ENCODE measurements at places on chromosomes 1 and 21. TPM values are rescaled to one million over a fixed set of nuclear protein-coding genes. Genes with fewer than 3 reads are reported as not detected.

Gene CYP4A22
- not detected for total RNA-seq

Gene MRPL39
- total RNA-seq: 44.0 TPM

Gene RBBP5
- total RNA-seq: 15.1 TPM

Gene HLX
- total RNA-seq: 6.2 TPM

Gene ROR1
- 6.8 TPM for total RNA-seq

Gene ASCL5
- total RNA-seq: not detected

Gene RBM11
- 1.3 TPM for total RNA-seq

Gene RGS1
- total RNA-seq: 8.0 TPM

Gene GUCA2A
- 195 TPM for total RNA-seq

Gene TNFRSF1B
- 28.1 TPM for total RNA-seq

Gene PRMT6
- total RNA-seq: 19.1 TPM

Gene RHOU
- total RNA-seq: 24.3 TPM

- DNase-seq: no peak
Measured at GRCh38 chr1:244291236-244292201, 160.2 kb downstream of the ADSS2 start.

DNA sequence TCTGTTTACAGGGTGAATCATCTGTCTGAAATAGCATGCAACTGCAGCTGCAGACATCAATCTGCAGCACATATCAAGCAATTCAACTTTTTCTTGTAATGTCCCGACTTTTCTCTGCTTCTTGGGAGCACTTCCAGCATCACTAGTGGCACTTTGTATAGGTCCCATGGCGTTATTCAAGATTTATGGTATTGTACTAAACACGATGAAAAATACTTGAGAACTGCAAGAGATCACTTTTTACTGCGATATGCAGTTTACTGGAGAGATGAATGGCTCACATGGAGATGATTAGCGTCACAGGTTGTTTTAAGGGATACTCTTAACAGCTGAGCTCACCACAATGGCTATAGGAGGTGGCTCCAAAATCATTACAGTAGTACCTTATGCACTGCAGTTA lies 7.2 kb upstream of the SCMH1 start:
- DNase-seq: no peak

GRCh38 chr1:220326578-220326977 lies 54.3 kb upstream of the RAB3GAP2 start:
- DNase-seq: no peak

DNA sequence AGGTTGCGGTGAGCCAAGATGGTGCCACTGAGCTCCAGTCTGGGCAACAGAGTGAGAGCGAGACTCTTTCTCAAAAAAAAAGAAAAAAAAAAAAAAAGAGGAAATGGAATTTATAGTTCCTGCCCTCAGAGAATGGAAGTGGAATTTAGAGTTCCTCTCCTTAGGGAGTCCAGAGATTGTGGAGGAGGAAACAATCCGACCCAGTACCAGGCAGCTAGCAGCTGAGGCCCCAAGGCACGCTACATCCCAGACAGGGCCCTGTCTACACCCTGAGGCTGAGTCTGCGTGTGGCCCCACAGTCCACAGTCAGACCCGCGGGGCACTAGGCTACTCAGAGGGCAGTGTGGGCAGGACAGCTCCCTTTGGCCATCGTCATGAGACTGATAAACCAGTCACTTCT lies 1.9 kb upstream of the MFN2 start:
- DNase-seq: no peak

- DNase-seq: no peak
Measured at GRCh38 chr1:224054611-224055010, 59.3 kb upstream of the FBXO28 start.

GRCh38 chr1:226608699-226609505 lies 60.3 kb downstream of the STUM start:
- peak; percentile 59 for DNase-seq

- no peak for DNase-seq
Measured at GRCh38 chr1:66033781-66034180, 241.1 kb downstream of the PDE4B start.

DNA sequence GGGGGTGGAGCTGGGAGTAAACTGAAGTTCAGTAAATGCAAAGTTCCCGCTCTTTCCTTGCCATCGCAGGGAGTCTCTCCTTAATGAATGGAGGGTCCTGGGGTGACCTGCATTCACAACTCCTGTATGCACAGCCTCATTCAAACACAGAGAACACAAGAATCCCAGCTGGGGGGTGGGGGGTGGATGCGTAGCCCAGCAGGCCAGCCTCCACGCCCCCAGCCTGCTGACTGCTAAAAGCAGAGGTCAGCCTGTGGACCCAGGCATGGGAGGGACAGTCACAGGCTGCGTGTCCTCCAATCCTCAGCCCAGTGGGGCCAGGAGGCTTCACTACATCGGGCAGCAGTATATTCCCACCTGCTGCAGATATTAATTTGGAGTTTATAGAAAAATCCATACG lies 263.1 kb downstream of the GRIK3 start:
- no peak for DNase-seq

DNA sequence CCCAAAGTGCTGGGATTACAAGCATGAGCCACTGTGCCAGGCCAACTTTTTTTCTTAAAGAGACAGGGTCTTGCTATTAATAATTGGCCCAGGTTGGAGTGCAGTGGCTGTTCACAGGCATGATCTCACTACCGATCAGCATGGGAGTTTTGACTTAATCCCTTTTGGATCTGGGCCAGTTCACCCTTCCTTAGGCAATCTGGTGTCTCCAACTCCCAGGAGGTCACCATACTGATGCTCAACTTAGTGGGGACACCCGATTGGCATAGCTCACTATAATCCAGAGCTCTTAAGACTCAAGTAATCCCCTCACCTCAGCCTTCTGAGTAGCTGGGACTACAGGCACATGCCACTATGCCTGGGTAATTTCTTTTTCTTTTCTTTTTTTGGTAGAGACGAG lies 64.2 kb upstream of the SCYL3 start:
- DNase-seq: no peak

- DNase-seq: no peak
Measured at GRCh38 chr1:48600182-48600581, 128.2 kb upstream of the SPATA6 start.

DNA sequence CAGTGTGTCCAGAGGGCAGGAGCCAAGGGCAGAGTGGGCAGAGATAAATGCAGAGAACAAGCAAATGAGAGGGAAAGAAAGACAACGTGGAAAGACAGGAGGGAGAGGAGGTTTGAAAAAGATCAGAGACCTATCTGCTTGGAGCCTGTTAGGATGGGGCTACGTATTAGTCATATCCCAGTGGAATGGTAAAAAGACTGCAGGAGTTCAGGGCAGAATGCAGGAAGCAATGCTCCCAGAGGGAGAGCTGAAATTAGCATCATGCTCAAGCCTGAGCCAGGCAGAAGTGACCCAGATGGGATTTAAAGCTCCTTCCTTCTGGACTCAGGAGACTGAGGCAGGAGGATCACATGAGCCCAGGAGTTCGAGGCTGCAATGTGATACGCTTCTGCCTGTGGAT lies 261.3 kb upstream of the CHRM3 start:
- no peak for DNase-seq

DNA sequence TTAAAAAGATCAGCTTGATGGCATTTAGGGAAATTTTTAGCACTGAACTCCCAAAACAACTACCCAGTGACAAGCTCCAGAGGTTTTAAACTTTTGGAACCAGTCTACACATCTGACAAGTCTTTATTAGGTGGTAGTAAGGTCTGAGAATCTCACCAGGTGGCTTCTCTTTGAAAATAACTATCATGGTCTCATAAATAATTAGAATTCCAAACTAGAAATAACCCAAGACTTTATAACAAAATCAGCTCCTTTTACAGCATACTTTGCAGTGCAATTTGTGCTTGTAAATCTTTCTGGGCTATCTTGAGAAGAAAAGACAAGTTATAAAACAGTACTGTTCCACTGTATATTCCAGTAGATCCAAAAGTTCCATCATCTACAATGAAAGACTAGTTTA lies 108.7 kb downstream of the LTN1 start:
- no peak for DNase-seq

- no peak for DNase-seq
Measured at GRCh38 chr21:44390886-44391285, 37.5 kb downstream of the TRPM2 start.

GRCh38 chr1:119227456-119227855 lies 87.0 kb upstream of the WARS2 start:
- DNase-seq: no peak

GRCh38 chr21:44012474-44013379 lies 618 bp downstream of the TRAPPC10 start:
- DNase-seq: peak; percentile 85

- no peak for DNase-seq
Measured at GRCh38 chr1:5492846-5493245, 499.4 kb downstream of the NPHP4 start.

DNA sequence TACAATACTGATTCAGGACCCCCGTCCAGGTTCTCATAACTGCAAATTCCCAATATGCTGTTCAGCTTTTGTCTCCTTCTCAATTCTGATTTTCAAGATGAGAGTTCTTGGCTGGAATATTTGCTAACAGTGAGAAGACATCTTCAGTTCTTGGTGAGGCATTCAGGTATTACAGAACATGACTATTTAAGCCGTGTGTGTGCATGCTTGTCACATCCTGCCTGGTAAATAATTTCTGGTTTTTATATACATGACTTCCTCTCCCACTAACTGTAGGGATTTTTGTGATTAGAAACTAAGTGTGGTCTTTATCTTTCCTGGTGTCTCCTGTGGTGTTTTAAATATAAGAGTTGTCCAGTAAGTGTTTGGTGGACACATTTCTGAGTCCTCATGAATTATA lies 10.2 kb upstream of the SLC19A2 start:
- no peak for DNase-seq

DNA sequence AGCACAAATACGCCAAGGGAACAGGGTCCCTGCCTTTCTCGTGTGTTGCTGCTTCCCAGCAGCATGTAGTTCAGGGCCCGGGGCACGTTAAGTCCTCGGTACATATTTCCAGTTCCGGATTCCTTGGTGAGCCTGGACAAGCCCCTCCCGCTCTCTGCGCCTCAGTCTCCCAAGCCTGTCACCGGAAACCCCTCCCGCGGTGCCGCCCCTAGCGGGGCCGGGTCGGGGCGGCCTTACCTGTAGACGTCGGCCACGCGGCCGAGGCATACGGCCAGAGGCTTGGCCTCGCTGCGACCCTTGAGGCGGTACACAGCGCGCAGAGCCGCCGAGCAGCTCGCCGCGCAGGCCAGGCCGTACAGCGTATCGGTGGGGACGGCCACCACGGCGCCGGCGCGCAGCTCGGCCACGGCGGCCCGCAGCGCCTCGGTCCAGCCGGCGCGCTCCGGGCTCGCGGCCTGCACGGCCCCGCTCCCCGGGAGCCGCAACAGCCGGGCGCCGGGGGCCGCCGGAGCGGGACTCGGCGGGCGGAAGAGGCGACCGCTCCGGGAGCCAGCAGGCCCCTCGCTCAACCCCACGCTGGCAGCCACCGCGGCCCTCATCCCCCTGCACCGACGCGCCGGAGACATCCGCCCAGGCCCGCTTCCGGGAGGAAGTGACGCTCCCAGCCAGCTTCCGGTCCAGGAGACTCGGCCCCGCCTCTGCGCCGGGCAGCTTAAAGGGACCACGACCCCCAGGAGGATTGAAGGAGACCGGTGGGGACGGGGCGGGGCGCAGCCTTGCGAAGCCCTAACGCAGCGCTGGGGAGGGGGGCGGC lies at the start of the genes C1orf122 and YRDC:
Gene C1orf122, plus strand, starts transcription at position 236 of the 814 bp plus-strand sequence. CDS start 615 bp downstream, outside the sequence.
Gene YRDC, minus strand, starts transcription at position 654 of the 814 bp plus-strand sequence. Its CDS starts 28 bp downstream, at position 626.
- DNase-seq: peak; percentile 96

DNA sequence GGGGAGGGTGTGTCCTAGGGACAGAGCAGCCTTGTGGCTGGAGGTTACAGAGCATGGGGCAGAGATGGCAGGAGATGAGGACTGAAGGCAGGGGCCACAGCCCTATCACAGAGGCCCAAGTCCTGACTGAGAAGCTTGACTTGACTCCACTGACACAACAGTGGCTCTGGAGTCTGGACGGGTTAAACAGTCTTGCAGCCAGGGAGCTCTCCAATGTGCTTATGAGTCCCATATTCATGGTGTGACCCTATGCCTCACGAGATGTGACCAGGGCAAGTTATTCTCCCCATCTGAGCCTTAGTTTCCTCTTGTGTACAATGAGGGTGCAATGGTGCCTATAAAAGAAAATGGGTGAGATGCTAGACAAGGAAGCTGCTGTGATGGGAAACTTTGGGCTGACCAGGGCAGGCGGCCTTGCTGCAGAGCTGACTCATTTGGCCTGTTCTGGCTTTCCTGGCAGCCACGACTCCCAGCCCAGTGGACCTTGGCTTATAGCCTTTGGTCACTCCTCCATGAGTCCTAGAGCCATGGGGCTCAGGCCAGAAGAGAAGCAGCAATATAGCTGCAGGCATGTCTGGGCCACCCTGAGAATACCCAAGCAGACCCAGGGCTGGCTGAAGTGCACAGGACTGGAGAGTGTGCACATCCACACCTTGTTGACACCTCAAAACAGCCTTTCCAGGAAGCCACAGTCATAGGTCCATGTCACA lies 2.8 kb upstream of the TTC22 start:
- peak; percentile 59 for DNase-seq

DNA sequence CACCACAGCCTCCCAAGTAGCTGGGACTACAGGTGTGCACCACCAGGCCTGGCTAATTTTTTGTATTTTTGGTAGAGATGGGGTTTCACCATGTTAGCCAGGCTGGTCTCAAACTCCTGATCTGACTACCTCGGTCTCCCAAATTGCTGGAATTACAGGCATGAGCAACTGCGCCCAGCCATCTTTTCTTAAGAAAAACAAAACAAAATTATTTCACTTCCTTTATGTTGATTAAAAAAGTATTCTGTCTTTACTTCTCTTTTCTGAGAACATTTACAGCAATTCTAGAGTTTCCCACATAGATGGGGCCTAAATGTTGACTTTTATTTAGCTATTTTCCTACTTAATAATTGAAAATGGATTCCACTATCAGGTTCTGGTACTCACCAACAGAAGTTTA lies 17.3 kb upstream of the TMEM183A start:
- no peak for DNase-seq
